Jurkat, Clone E6-1 (cell line): ENCODE measurements at places on chromosomes 4 and X.

GRCh38 chr4:24923550-24923949 lies 10.7 kb upstream of the CCDC149 start:
- no peak for DNase-seq

DNA sequence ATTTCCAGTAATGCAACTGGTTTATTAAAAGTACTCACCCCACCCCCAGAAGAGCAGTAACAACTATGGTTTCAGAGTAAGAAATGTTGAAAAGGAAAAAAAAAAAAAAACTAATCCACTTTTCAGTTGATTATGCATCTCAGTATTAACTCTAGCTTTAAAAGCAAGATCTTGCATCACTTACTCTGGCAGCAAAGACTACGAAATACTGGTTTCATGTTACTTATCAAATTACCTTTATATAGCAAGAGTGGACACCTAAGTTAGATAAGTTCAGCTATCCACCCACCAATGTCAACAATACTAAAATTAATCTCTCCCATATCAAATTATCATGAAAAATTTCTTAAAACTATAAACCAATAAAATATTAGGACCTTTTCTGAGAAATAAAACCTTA lies 105.0 kb downstream of the ABCB7 start:
- DNase-seq: no peak

- no peak for DNase-seq
These were observed 93.2 kb downstream of the CRLF2 start for GRCh38 chrX:1119275-1119674.

DNA sequence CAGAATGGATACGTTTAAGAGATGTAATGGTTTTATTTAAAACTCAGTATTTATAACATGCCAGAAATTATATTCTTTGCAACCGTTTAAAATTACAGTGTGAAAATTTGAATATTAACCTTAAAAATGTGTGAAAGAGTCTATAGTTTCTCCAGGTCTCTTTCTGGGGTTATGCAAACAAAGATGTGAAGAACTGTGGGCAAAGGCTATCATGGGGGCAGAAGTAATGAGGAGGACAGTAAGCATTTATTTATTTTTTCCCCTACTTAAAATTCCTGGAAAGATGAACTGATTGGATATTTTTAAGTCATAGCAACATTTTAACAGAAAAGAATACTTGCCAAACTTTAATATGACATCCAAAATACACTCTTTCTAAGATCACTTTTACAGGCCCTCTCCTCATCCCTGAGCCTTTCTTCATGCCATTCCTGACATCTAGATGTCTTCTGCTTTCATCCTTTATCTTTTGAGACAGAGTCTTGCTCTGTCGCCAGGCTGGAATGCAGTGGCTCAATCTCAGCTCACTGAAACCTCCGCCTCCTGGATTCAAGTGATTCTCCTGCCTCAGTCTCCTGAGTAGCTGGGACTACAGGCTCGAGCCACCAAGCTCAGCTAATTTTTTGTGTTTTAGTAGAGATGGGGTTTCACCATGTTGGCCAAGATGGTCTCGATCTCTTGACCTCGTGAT lies 46.1 kb downstream of the TMEM131L start:
- no peak for DNase-seq
